ENCODE measurements at places on chromosomes 4 and X.

DNA sequence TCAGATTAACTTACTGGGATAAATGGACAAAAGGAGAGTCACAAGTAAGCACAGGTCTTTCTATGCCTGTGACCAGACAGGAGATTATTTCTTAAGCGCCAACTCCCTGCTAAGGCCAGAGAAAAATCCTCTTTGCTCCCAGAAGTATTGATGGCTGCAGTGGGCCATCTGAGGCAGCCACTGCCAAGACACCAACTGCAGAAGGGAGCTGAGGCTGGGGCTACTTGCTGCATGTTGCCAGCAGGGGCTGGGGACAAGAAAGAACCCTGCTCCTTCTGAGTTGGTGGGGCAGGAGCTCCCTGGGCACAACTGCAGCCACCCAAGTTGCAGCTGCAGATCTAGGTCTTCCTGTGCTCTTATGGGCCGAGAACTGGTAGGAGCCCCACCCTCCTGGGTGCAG lies 1075.3 kb downstream of the PCDH18 start:
- no peak for DNase-seq

DNA sequence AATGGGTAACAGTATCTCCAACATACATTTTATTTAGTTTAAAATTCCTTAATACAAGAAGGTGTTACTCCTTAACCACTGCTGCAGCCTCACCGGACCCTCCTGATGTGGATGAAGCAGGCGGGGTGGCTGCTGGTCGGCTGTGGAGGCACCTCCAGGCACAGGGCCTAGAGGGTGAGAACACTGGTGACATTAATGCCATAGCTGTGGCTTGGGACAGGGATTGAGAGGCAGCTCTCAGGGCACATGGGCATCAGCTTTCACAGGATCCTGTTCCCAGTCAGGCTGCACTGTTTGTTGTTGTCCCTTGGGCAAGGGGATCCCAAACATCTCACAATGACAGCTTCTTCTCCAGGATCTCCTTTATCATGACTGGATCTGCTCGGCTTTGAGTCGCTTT lies 90.0 kb downstream of the GATB start:
- no peak for DNase-seq

- no peak for DNase-seq
Measured at GRCh38 chrX:112704187-112704586, 24.4 kb upstream of the LHFPL1 start.

GRCh38 chr4:101037249-101037648 lies 310.1 kb downstream of the PPP3CA start:
- no peak for DNase-seq

DNA sequence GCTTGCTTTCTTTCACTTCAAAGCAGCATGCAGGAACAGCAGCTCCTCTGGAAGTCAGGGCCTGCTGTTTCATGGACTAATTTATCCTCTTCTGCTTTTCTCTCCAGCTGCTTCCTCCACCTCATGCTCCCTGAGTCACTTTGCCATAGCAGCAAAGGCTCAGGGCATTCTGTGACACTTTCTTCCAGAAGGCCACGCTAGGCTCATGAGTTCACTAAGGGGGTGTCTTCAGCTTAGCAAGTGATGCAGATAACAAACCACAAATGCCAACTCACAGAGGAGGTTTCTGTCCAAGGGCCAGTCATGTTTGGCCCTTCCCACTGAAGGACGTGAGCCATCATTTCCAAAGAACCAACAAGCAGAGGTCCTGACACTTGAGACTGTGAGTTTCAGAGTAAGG lies 200.2 kb downstream of the ADGRA3 start:
- DNase-seq = no peak

DNA sequence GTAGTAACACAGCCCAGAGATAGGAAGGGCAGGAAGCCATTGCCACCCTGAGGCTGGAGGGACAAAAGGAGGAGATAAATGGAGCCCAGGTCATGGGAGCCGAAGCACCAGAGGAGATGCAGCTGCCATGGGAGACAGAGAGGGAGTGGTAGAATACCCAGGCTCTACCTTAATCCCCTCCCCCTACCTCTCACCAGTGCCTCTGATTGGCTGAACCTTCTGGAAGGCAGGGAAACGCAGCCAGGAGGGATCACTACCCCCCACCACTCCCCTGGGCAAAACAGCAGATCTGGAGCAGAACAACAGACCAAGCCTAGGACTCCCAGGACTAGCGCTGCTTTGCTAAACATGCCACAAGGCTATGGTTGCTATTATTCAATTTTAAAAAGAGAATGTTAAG lies 114.2 kb downstream of the ZNF827 start:
- DNase-seq = no peak

DNA sequence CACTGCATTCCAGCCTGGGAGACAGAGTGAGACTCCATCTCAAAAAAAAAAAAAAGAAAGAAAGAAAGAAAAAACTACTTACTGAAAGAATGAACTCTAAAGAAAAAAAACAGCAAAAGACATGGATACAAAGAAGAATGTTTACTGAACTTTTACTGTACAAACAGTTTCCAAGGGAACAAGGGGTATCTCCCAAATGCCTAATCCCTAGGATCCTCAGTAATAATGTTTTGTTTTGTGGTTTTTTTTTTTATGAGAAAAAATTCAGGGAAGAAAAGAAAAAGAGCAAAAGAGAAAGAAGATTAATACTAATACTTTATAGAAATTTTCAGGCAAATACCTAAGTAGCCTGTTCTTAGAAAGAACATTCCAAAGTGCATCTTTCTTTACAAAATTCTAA lies 63.2 kb downstream of the ANTXR2 start:
- DNase-seq = no peak

DNA sequence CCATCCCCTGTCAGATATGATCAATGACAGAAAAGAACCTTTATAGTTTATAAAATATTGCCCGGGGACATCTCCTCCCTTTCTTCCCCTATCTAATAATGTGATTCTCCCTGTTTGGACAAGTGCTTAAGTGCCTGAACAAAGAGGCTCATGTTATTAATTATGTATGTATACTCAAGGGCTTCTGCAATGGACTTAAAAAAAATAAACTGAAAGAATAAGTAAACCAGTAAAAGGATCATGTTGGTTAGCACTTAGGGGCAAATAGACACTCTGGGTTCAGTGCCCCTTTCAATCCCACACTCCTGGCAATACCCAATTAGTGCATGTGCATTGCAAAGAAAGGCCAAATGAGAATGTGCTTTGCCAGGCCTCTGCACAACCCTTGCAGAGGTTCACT lies 30.7 kb upstream of the RPS6KA6 start:
- DNase-seq = no peak

- no peak for DNase-seq
Measured at GRCh38 chr4:155371432-155372043, 5.2 kb downstream of the MAP9 start.

DNA sequence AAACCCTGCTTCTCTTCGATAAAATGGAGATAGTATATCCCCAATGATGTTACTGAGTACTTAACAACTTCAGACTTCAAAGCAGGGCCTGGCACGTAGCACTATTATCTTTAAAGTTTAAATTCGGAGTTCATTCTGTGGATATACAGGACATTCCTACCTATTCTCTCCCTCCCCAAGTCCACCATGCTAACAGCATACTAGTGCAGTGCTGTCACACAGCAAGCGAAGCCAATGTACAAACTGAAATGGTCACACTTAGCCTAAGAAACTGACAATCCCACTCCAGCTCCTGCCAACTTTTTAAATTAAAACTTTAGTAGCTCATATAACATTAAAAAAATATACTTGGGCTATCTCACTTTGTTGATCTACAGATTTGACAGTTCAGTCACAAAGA lies 1.2 kb upstream of the DNAJB14 start:
- DNase-seq = no peak

- no peak for DNase-seq
Measured at GRCh38 chrX:107374831-107375230, 74.6 kb upstream of the FRMPD3 start.

- no peak for DNase-seq
Measured at GRCh38 chr4:173318240-173318639, 15.9 kb downstream of the HMGB2 start.

DNA sequence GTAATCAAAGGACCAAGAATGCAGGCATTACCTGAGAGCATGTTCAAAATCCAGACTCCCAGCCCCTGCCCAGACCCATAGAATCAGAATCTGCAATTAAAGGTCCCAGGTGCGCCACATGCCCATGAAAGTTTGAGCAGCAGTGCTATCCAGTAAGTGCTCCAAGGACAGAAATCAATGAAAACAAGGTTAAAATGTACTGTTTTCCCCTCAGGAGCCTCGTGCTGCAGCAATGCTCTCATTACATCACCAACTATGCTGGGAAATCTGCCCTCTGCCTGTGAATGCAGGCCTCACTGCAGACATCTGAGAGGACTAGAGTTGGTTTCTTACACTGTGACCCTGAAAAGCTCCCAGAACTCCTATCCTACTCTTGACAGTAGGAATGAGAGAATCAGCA lies 21.1 kb downstream of the ANXA5 start:
- no peak for DNase-seq

GRCh38 chrX:78831523-78831922 lies 84.0 kb downstream of the LPAR4 start:
- DNase-seq = no peak

GRCh38 chr4:3269105-3269927 lies 20.4 kb downstream of the MSANTD1 start:
- no peak for DNase-seq

DNA sequence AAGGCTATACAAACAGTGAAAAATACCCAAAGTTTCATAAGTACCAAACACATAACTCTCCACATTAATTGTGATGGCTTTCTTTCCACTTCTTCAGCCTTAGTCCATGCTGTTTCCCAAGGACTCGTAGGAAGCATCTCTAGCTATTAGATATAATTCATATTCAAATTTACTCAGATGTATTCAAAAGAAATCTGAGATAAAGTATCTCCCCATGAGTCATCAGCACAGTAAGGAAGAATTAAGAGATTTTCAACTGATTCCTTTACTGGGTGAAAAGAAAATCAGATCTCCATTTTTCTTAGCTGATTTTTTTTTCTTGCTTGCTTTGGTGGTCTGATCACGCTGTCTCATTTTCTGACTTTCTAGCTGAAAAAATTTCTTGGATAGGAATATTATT lies 71.7 kb downstream of the MID1 start:
- no peak for DNase-seq

DNA sequence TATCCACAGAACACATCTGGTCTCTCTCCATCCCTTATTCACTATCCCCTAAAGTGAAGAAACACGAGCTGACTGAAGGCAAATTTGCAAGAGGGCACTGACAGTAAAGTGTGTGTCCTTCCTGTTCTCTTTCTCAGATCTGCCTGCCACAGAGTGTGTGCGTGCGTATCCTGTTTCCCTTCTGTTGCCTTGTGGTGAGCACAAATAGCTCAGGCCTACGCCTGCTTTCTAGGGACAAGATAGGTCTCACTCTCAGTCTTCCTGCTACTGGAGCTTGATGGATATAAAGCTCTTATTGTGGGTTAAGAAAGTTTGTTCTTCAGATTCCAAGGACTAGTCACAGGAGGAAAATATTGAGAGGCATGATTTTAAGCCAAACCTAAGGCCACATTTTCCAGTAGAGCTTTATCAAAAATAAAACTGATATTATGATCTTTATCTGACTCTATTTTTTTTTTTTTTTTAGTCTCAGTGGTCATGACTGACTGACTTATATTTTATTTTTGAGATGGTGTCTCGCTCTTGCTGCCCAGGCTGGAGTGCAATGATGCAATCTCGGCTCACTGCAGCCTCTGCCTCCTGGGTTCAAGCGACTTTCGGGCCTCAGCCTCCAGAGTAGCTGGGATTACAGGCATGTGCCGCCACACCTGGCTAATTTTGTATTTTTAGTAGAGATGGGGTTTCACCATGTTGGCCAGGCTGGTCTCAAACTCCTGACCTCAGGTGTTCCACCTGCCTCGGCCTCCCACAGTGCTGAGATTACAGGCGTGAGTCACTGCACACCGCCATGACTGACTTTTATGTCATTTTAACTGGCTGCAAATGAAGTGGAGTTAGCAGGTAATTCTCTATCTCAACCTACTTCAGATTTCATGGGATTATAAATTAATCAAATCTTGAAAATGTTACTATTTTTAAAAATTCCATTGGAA lies 140.3 kb upstream of the SH3RF1 start:
- no peak for DNase-seq

All from stimulated activated CD4-positive, alpha-beta T cell treated with anti-CD3 and anti-CD28 coated beads, Interleukin-2, amount 100 ng/mL, for 4 hours (primary cell).